NCI-H2107 (cell line): ENCODE measurements at places on chromosomes 3 and 15.

GRCh38 chr15:80898040-80898439, 91.6 kb downstream of the MESD start:
- no peak for DNase-seq

DNA sequence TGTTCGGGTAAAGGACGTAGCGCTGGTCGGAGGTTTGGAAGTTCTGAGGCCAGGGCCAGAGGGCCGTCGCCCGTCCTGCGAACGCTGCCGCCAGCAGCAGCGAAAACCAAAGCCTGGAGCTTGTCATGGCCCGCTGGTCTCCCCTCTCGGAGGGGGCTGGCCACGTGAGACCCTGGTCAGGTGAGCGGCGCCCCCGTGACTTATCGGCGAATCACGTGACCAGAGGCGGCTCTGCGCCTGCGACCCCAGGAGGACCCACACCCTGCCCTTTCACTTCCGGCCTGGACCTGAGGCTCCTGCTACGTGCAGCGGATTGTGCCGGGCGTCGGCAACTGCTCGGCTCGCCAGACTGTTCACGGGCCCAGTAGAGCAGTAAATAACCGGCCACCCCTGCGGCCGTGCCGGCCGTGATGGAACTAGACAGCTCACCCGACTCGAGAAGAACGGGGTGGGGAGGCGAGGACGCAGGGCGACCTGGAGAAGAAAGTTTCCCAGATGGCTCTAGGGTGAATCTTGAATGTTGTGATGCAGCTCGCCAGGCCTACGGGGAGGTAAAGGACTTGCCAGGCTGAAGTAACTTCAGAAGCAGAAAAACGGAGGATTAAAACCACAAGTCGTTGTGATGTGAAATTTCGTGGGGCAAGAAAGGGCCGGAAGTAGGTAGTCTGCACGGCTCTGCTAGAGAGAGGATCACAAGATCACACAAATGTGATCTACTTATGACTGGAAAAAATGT, at the start of gene HEXA:
Gene HEXA, minus strand, starts transcription at position 169 of the 736 bp plus-strand sequence. Its CDS starts 42 bp downstream, at position 127.
- peak; percentile 73 for DNase-seq

DNA sequence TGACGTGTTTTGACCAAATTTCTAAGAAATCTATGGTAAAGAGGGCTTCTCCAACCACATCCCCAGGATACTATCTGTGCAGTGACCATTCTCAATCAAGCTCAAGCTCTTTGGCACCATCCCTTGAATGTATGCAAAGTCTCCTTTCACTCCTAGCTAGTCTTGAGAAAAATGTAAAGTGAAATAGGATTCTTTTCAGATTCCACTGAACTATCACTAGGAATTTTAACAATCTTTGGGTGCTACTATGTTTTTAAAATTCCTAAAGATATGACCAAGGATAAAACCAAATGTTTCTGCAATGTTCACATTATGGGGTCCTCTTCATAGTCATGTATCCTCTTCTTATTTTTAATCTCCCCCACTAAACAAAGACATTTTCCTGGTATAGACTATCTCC, 107.8 kb downstream of the TMCO5A start:
- no peak for DNase-seq

GRCh38 chr3:174083706-174084105, 686.2 kb downstream of the NLGN1 start:
- DNase-seq: no peak

GRCh38 chr15:61227269-61227949, 1.7 kb downstream of the RORA start:
- DNase-seq: no peak

GRCh38 chr3:62875558-62876002, 364 bp upstream of the CADPS start:
- DNase-seq: no peak

- DNase-seq: no peak
Measured at GRCh38 chr3:196292286-196292923, 4.9 kb upstream of the PCYT1A start.

GRCh38 chr3:126087552-126088175, 3.7 kb upstream of the SLC41A3 start:
- DNase-seq: no peak
